ENCODE measurements at places on chromosomes 11 and 22. TPM values are rescaled to one million over a fixed set of nuclear protein-coding genes. Genes with fewer than 3 reads are reported as not detected.

DNA sequence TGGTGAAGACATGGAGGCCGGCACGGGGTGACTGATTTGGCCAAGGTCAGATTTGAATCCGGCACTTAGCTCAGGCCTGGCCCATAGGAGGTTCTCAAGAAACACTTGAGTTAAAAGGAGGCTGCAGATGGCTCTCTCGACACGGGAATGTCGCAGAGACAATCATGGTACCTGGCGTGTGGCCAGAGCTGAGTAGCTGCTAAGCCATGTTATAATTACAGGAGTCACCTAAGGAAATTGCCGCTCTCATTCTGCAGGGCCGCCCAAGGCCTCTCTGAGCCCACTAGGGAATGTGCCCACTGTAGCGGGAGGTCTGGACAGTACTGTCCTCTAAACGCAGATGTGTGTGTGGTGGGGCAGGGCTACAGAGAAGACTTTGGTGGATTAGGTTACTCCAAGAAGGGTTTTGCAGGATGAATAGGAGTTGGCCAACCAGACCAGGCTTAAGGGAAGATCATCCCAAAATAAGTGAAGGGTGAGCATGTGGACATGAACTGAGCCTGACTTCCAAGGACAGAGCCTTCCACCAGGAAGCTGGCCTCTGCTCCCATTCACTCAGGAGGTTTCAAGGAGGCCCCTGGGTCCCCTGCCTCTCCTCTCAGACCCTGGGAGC, 19.3 kb upstream of the PRR5 start:
- DNase-seq: no peak

The CERK gene
- total RNA-seq: 25.4 TPM

DNA sequence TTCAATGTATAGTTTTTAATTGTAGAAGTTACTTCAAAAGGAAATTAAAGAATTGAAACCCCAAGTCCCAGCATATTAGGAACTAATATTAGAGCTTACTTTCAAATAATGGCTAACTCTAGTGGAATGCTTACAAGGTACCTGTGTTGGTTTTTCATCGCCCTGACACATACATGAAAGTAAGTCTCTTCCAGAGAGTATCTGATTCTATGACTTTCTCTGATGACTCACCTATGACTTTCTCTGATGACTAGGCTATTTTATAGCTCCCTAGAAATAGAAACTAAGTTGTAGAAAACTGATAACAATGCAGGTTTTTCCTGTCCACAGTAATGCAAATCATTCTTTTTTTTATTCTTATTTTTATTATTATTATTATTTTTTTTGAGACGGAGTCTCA, 33.6 kb upstream of the MMP7 start:
- DNase-seq: no peak

DNA sequence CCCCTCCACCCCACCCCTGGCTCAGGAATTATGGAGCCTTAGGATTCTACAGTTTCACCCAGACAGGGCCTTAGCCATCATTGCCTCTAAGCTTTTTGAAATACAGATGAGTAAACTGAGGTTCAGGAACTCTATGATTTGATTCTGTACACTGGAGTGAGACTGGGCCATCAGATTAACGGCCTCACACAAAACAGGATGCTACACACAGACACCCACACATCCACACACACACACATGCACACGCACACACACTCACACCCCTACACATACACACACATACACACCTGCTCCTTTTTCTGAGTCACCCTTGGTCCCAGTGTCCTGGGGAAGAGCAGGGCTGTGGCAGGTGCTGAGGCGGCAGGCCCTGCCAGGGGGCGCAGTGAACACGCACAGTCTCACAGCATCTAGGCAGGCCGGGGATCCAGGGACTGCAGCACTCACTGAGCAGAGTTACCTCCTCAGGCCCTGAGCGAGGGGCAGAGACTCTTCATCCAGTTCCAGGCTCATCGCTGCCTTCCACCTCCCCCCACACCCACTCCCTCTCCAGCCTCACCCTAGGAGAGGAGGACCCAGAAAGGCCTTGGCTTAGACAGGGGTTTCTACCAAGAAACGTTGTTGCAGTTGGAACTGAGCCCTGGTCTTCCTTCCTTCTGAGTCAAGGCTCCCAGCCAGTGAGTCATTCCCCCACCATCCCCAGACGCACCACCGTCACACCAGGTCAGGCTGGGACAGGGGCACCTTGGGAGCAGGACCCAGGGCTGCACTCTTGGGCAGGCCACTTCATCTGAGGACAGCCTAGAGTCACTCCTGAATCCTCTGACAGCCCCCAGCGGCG, 89.8 kb upstream of the PARVA start:
- peak; percentile 94 for DNase-seq

GRCh38 chr11:22792497-22792896, 37.1 kb downstream of the SVIP start:
- DNase-seq: no peak

DNA sequence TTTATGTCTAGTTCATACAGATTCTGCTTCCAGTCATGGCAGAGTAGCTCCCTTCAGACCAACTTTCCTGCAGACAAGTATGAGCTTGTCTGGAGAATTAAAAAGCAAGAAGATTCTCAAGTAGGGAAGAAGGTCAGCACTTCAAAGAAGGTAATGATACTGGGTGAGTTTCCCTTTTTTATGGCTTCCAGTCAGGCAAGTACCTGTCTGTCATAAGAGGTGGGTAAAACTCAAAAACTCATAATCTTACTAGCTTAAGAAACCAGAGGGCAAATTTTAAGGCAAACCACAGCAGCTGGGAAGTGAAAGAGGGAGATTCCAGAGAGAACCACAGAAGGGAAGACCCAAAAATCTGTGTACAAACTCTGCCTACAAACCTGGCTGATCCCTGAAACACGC, 54.2 kb downstream of the DENND5A start:
- no peak for DNase-seq

Measured in posterior vena cava (tissue), 2 donors.